Endothelial cell of coronary artery (primary cell): ENCODE measurements at places on chromosomes 7 and 10. TPM values are rescaled to one million over a fixed set of nuclear protein-coding genes. Genes with fewer than 3 reads are reported as not detected.

Gene SMIM30
- total RNA-seq = 39.0 and 41.3 TPM in 2 replicates

Gene MASTL
- 7.2 and 11.3 TPM in 2 replicates for total RNA-seq

Gene CLDN12
- total RNA-seq = 5.9 and 15.0 TPM in 2 replicates

Gene MRLN
- total RNA-seq = not detected in 2 replicates

Gene CPN1
- not detected in 2 replicates for total RNA-seq

Gene NOC3L
- total RNA-seq = 21.8 and 26.4 TPM in 2 replicates

Gene TRPV5
- not detected in 2 replicates for total RNA-seq

Gene ETV1
- total RNA-seq = 2.0 and 5.4 TPM in 2 replicates

Gene IDI2
- not detected in 2 replicates for total RNA-seq

Gene GJD4
- total RNA-seq = under 0.01 and 0.09 TPM in 2 replicates

Gene PHKG1
- 0.19 and 0.36 TPM in 2 replicates for total RNA-seq

Gene FFAR4
- total RNA-seq = not detected in 2 replicates

Gene TAC1
- total RNA-seq = not detected in 2 replicates

Gene C7orf57
- 0.09 TPM in 1 of 2 replicates, not detected in the other for total RNA-seq
